CD8-positive, alpha-beta T cell (primary cell): ENCODE measurements at places on chromosomes 6 and 20. TPM values are rescaled to one million over a fixed set of nuclear protein-coding genes. Genes with fewer than 3 reads are reported as not detected.

The CST2 gene
- not detected for total RNA-seq

- peak; percentile 42 for DNase-seq
These were observed 149.7 kb downstream of the PRL start for GRCh38 chr6:22146931-22147701.

DNA sequence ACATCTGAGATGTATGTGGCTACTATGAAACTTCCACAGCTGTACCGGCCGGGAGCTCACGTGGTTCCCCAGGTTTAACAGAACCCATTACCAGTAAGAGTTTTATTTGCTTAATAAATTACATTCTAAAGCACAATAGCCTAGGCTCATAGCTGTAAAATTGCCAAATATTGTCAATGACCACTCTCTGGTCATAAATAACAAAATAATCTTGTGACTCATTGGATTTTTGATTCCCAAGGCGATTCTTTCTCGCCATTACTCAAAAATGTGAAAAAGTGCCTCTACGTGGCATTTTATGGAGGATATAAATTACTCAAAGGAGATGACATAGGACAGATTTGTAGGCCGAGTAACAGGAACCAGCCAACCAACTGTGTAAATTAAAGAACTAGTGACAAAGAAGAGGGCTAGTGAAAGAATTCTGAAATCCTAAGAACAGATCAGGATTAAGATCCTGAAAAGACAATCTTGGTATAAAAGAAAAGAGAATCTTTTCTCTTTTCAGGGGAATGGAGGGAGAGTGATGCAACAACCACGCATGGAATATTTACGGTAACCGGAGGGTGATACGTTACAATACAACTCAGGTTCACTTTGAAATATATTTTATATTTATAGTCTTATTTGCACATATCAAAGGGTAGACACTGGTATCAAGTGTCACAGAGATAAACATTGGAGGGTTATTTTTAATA lies 199.7 kb downstream of the FOXC1 start:
- no peak for DNase-seq

The TTK gene
- 0.30 TPM for total RNA-seq

- DNase-seq: no peak
These were observed 198.5 kb upstream of the TAB2 start for GRCh38 chr6:149118737-149119653.

The SLC12A5 gene
- 1.4 TPM for total RNA-seq

The EEF1A2 gene
- 0.81 TPM for total RNA-seq

The PRPH2 gene
- total RNA-seq: not detected

The TINAG gene
- total RNA-seq: not detected

DNA sequence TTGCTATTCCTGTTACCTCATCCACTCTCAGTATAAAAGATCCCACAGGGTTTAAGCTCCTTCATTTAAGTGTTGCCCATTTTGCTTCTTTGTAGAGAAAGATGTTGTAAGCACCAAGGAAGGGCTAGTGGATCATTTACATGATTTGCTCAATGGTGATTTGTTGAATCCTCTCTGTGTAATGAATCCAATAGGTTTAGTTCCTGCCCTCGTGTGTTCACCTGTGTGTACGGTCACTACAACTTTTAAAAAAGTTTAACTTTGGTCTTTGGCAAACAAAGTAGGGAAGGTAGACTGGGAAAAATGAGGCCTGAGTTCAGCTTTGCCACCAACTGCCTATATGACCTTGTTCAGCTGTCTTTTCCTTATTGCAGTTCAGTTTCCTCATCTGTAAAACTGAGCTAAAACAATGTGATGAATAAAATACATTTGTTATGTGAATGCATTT lies 51.5 kb downstream of the DHX35 start:
- no peak for DNase-seq

- no peak for DNase-seq
These were observed 24.8 kb downstream of the KCTD20 start for GRCh38 chr6:36467625-36468024.

DNA sequence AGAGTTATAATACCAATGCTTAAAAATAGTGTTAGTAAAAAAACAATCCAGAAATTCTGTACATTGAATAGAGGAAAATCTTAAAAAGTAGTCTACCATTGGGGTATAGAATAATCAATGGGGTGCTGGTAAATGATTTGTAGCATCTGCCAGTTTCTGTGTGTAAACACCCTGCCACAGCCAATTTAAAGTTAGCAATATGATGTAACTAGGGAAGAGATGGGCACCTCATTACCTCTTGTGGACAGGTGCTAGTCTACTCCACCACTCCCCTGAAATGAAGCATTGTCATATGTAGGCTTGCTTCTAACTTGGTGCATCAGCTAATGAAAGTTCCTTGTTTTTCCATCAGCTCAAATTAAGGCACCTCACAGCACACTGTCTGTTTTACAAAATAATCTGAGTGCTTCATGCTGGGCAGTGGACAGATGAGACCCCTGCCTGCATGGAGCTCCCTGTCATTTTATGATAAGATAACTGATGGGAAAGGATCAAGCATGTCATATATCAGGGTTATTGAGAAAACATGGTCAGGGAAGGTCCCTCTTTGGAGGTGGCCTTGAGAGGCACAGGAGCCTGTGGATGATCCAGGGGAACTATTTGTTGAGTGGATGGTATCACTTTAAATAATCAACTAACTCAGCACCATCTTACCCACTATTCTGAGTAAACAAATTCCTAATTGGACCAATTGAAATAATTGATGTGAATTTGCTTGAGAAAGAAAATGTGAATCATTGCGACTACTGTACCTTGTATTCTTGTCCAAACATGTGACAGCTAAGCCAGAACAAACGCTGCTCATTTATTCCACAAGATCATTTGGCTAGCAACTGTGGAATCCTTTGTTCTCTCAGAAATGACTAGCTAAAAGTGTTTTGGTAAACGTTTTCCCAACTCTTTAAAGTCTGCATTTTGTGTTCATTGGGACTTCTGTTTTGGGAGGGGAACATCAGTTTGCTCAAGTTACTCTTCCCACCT lies 45.9 kb upstream of the CSE1L start:
- DNase-seq: no peak

The CDH26 gene
- 1.1 TPM for total RNA-seq

DNA sequence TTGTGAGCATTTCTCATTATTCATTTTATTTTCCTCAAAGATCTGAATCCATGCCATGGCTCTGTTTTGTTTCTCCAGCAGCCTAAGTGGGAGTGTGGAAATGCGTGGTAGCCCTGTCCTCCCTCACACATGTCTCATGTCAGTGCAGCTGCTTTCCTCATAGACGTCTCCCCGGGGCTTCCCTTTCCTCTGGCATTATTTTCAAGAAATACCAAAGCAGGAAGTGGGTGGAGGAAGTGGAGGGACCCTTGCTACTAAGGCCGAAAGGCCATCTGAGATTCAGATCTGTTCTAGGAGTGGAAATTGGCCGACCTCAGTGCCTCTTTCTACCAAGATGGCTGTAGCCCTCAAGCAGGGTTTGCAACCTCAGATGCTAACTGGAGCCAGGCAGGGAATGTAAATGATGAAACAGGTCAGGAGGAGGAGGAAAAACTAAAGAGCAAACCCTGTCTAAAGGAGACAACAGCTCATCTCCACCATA lies 420.9 kb upstream of the PLCB4 start:
- no peak for DNase-seq

DNA sequence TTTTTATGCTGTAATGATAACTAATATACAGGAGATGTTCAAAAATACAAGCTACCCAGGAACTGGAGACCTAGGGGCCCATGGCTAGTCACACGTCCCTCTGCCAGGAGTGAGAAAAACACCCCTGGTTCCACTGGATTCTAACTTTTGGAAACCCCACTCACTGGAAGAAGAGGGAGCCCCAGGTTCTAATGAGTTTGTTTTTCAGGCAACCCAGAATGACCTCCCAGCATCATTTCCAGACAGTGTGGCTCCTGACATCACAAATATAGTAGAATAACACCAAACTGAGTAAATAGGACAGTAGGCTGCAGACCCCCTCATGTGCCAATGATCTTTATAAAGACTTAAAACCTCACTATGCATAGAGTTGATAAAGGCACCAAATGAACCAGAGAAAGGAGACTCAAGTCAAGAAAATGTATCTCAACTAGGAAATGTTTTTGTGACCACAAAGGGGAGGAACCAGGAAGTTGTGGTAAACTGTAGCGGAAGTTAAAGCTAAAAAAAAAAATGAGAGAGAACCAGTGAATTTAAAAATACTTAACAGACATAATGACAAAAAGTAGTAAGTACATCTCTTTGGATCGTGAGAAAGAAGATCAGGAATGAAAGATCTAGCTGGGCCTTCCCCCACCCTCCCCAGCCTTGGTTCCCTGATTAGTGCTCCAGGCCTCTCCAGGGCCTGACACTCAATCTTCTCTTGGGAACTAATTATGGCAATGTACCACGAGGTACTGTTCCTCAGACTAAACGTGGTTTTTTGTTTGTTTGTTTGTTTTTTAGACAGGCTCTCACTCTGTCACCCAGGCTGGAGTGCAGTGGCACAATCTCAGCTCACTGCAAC lies 19.8 kb downstream of the HLA-E start:
- DNase-seq: no peak

GRCh38 chr6:150752409-150752808 lies 113.1 kb upstream of the MTHFD1L start:
- DNase-seq: no peak

The LTB gene
- total RNA-seq: 204 TPM

DNA sequence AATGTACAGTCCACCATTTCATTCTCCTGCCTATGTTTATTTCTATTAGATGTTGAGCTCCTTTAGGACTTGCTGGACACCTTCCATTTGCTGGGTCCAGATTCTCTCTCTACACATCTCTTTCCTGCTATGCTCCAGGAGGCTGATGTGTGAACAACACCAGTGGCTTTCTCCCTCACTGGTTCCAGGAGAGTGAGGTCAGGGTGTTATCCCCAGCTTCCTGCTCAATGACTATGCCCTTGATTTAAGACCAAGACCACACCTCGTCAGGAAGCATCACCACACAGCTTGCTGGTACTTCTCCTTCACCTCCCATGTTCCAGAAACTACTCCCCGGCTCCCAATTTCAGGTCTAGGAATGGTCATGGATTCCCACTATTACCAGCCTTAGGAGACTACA lies 31.3 kb upstream of the E2F3 start:
- DNase-seq: no peak

The PSMB8 gene
- total RNA-seq: 108 TPM

DNA sequence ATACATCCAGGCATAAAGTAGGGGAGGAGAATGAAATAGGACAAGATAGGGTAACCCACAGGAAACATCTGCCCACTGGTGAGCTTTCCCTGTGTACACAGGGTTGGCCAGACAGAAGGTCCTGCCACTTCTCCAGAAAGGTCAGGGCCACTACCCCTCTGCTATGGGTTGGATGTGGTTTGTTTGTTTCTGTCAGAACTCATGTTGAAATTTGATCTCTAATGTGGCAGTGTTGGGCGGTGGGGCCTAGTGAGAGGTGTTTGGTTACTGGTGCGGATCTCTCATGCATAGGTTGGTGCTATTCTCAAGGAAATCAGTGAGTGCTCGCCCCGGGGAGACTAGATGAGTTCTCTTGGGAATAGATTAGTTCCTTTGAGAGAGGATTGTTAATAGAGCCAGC lies 15.6 kb upstream of the MAS1 start:
- DNase-seq: no peak

DNA sequence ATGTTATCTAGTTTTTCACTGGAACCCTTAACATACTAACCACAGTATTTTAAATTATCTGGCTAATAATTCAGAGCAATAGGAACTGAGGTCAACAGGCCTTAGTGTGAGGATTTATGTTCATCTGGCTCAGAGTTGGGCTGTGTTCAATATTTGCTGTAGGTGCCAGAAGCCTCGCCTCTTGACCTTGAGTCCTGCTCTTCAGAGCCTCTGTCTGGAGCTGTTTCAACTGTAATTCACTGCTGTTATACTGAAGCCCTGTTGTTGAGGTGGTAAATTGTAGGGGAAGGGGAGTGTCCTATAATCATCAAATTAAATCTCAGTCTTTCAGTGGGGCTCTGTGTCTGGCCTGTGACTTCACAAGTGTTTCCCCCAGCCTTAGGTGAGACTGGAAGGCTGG lies 184.4 kb downstream of the CDH26 start:
- no peak for DNase-seq

- DNase-seq: no peak
These were observed 115.7 kb downstream of the TAF4 start for GRCh38 chr20:61949714-61950640.

GRCh38 chr6:2749969-2750600 lies 637 bp downstream of the MYLK4 start:
- DNase-seq: peak; percentile 73

The PTPRA gene
- total RNA-seq: 68.2 TPM

DNA sequence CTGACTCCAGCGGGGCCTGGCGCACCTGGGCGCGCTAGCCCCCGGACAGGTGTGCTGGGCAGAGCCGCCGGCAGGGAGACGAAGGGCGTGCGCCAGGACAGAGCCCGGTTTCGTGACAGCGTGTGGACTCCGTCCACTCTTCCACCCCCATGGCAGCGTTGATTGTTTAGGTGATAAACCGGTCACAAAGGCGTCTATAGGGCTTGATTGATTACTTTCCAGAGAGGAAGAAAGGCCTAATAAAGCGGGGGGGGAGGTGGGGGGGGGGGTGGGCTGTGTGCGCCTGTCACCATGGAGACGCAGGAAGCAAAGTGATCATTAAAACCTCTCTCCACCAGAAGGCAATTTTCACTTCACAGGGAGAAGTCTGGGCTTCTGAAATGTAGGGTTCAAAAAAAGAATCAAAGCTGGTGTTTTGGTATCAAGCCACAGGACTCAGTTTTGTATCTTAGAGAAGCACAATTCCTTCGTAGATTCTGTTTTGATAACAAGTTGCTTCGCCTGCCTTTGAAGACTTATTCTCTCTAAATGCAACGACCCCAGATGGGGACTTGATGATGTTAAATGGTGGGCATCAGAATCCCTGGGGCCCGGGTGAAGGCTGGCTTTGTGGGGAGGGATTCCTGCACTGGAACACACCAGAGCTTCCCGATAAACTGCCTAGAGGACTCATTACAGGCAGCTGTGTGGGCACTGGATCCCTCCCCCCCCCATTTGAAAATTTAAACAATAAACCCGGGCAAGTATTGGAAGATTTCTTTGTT lies 1.4 kb downstream of the PHACTR3 start:
- no peak for DNase-seq

DNA sequence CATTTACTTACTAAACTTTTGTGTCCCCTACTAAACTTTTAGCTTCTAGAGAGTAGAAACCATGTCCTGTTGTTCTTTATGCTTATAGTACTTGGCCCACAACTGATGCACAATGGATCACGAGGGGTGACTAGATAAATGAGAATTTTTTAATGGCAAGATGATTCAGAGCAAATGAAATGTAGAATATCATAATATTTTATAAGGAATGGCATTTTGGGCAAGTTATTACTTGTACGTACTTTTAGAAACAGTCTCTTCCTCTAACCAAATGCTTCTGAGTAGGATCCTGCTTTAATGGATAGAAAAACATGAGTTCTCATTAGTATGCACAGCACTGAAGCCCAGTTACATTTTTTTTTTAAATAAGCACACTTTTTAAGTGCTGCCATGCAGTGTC lies 336.3 kb downstream of the NRN1 start:
- no peak for DNase-seq

DNA sequence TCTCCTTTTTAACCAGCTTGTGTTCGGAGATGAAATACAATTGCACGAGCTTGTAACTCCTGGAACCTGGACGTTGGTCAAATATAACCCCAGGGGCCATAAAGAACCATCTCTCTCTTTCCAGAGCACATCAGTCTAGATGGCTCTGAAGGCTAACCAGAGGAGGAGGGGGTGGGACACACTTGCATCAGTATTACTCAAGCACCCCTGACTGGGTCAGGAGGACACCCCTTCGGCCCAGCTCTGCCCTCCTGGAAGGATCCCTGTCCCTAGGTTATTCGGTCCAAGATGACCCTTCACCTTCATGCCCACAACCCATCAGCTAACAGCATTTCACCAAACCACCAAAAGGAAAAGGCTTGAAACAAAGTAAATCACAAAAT lies 67.1 kb downstream of the FYN start:
- no peak for DNase-seq

The FAM209B gene
- total RNA-seq: 2.3 TPM

GRCh38 chr6:35181933-35182612 lies 31.7 kb upstream of the SCUBE3 start:
- no peak for DNase-seq
